Thoracic aorta (tissue), 2 donors: ENCODE measurements at places on chromosomes 2 and 18.

- H3K36me3 ChIP-seq: no peaks in the 10 kb centered on the region
- no peak overlapping the region for H3K27ac ChIP-seq
- H3K4me1 ChIP-seq: peaks cover 6% of the 10 kb centered on the region
- no peak for DNase-seq
Measured at GRCh38 chr2:187478719-187479118, 30.7 kb upstream of the CALCRL start.

GRCh38 chr2:206800506-206801417 is 35.4 kb downstream of the FASTKD2 start:
- no peak overlapping the region for H3K27ac ChIP-seq
- no peaks in the 10 kb centered on the region for H3K4me1 ChIP-seq
- H3K36me3 ChIP-seq: peaks cover 7% of the 10 kb centered on the region
- peak; percentile 19 for DNase-seq
- H3K4me3 ChIP-seq: no peak overlapping the region

DNA sequence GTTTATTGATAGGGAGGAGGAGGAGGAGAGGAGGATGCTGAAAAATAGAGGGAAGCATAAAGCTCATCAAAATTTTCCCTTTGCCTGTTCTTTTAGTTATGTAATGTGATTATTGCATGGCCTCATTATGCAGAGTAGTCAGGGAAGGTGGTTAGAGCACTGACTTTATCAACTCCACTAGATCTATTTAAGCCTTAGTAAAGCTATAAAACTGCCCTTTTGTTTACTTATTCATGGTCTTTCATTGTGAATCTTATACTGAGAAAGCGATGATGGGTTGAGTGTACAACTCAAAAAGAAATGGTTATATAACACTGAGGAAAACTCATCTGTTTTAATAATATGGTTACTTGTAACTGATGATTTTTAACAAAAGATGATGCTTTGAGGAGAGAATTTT is 81.7 kb downstream of the MAP4K4 start:
- no peak overlapping the region for H3K4me3 ChIP-seq
- H3K27ac ChIP-seq: no peak overlapping the region
- H3K4me1 ChIP-seq: peaks cover 11% of the 10 kb centered on the region
- H3K36me3 ChIP-seq: no peaks in the 10 kb centered on the region

DNA sequence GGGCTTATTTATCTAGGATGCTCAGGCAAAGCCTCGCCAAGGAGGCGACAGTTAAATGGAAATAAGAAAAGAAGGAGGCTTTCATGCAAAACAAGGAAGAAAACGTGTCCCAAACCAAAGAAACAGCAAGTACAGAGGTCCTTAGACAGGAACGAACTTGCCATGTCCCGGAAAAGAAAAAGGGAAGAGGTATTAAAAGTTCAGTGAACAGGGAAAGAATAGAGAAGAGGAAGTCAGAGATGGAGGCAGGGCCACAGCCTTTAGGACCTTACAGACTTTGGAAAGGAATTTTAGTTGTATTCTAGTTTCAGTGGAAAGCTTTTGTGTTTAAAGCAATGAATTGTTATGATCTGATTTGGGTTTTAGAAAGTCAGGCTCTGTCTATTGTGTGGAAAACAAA is 22.1 kb downstream of the IKZF2 start:
- H3K4me3 ChIP-seq: no peak overlapping the region
- no peak overlapping the region for H3K27ac ChIP-seq
- no peaks in the 10 kb centered on the region for H3K36me3 ChIP-seq
- H3K4me1 ChIP-seq: peaks cover 14% of the 10 kb centered on the region
- DNase-seq: no peak

DNA sequence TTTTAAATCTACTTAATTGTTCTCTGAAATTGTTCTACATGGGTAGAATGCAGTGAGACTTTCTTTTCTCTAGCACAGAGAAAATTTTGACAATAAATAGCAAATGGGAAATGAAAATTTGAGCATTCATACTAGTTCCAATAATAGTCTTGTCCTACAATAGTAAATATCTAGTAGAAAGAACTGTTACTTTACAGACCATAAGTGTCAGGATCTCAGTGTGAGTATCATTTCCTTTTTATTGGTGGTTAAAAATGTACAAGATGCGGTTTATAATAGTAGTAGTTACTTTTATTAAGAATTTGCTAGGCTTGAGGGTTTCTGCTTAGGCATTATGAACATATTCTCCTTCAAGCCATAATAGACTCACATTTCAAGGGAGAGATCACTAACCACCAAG is 43.2 kb downstream of the KCNE4 start:
- H3K27me3 ChIP-seq: no peaks in the 10 kb centered on the region
- no peak overlapping the region for H3K27ac ChIP-seq
- DNase-seq: no peak
- H3K36me3 ChIP-seq: no peaks in the 10 kb centered on the region

DNA sequence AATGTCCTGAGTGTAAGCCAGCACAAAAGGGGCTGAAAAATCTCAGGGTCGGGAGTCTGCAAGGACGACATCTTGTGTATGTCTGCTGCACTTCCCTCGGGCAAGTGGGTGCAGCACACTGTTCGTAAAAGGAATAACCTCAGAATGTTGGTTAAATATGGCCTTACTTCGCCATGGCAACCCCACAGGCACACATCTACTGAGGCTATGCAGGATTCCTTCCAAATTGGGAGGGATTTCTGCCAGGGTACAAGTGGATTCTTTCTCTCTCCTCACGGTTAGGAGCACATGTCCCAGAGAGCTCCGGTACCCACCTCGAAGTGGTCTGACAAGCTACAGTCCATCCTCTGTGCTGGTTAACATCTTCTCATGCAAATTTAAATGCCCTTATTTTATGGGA is 277.7 kb upstream of the PXDN start:
- no peaks in the 10 kb centered on the region for H3K4me1 ChIP-seq
- no peak for DNase-seq
- no peak overlapping the region for H3K4me3 ChIP-seq
- no peaks in the 10 kb centered on the region for H3K27me3 ChIP-seq
- no peaks in the 10 kb centered on the region for H3K36me3 ChIP-seq
- H3K27ac ChIP-seq: no peak overlapping the region

- peak overlapping the region; percentile 14 for H3K27ac ChIP-seq
- H3K4me1 ChIP-seq: peaks cover 12% of the 10 kb centered on the region
- no peak overlapping the region for H3K4me3 ChIP-seq
- H3K36me3 ChIP-seq: no peaks in the 10 kb centered on the region
- DNase-seq: no peak
Measured at GRCh38 chr2:160141419-160141818, 58.7 kb downstream of the ITGB6 start.

DNA sequence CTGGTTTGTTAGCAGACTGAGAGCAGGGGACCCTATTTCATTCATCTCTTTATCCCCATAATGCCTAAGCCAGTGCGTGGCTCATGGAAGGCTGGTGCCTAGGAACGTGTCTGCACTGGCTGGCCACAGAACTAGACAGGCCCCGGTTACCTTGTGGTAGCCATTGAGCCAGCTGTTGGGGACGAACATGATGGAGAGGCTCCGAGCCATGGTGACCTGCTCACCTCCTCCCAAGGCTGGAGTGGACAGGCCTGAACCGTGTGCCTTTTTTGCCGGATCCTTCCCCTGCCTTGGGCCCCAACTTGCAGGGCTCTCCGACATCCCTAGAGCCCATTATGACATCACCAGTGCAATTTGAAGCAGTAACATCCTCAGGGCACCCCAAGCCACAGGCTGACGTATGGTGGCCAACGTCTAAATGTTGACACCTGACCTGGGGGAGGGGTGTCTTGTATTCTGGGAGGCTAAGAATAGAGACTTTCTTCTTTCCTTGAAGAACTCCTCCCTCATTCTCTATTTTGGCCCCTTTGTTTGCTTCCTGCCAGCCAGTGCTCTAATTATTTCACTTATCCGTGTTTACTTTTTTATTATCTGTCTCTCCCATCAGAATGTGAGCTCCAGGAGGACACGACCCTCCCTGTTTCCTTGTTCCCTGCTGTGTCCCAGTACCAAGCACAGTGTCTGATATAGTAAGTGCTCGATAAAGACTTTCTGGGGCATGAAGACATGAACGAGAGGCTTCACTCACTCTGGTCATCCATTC is 12.2 kb upstream of the DNPEP start:
- H3K4me3 ChIP-seq: no peak overlapping the region
- H3K27me3 ChIP-seq: no peaks in the 10 kb centered on the region
- peaks cover 25% of the 10 kb centered on the region for H3K4me1 ChIP-seq
- no peaks in the 10 kb centered on the region for H3K36me3 ChIP-seq
- no peak for DNase-seq

DNA sequence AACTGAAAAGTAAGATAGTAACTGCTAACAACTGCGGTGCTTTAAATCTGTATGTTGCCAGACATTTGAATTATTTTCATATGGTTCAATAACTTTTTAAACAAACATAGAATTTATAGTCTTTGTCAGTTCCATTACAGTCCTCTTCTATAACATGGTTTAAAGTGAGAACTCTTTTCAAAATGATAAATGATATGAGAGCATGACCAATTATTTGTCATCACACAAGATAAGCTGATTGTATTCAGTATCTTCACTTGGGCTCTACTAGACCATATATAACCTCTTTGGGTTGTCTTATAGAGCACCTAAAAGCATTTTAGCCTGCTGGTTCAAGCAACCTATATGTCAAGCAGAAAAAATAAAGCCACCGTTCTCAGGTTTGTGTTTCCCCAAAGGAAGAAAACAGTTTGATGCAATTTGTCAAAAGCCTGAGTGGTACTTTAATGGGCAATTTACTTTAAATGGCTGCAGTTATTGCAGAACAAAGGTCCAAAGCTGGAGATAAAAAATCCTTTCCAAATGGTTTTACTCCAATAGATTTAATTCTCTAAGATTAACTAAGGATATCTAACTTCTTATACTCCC is 298.4 kb downstream of the FSIP2 start:
- H3K36me3 ChIP-seq: no peaks in the 10 kb centered on the region
- no peaks in the 10 kb centered on the region for H3K27me3 ChIP-seq
- no peak overlapping the region for H3K4me3 ChIP-seq
- no peak for DNase-seq

GRCh38 chr18:62101321-62101721 is 85.5 kb downstream of the PIGN start:
- peaks cover 25% of the 10 kb centered on the region for H3K4me1 ChIP-seq
- no peak overlapping the region for H3K4me3 ChIP-seq
- no peaks in the 10 kb centered on the region for H3K27me3 ChIP-seq
- no peak for DNase-seq

- no peaks in the 10 kb centered on the region for H3K36me3 ChIP-seq
- H3K27ac ChIP-seq: no peak overlapping the region
- H3K4me1 ChIP-seq: no peaks in the 10 kb centered on the region
- no peak for DNase-seq
Measured at GRCh38 chr2:41920812-41921211, 127.0 kb upstream of the PKDCC start.

DNA sequence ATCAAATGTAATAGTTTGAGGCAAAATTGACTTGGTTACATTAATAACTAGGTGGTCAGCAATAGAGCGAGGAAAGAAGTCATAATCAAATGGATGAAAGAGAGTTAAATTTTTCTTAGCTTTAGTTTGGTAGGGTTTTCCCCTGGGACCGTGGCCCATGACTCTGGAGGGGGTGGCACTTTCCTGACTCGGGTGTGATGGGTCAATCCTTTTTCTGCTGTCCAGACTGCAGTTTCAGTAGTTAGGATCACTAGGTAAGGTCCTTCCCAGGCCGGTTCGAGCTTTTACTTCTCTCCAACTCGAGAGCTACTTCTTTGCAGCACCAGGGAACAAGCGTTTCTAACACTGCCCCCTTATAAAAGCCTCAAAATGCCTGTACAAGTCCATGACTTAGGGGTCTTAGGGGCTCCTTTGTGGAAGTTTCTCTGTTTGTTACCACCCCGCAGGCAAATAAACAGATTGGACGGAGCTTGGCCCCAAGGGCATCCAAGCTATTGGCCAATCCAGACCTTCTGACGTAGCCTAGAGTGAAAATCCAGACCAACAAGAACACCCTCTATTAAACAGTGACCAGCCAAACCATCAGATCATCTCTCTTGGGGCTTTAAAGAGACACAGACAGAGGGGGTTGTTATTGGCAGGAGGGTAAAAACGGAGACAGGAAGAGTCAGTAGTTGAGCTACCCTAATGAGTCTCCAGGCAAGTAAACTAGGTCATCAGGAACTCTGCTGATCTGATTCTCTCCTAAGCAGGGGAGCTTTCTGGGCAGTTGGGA is 9.4 kb upstream of the CEP68 start:
- H3K27me3 ChIP-seq: no peaks in the 10 kb centered on the region
- no peaks in the 10 kb centered on the region for H3K4me1 ChIP-seq
- no peak for DNase-seq
- H3K27ac ChIP-seq: no peak overlapping the region

DNA sequence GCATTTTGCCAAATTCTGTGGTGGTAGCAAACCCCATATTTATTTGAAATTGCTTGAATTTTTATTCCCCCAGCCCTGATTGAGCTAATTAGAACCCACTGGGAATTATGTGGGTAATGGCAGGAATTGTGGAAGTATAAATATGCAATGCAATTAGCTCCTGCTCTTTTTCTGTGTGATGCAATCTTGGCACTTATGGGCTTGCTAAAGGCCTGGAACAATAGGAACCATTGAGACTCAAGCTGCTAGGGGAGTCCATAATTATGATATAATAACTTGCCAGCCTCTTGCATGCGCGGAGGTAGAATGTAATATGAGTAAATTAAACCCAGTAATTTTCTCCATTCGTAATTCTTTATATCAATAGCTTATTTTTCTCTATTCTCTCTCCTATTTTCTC is 267.6 kb upstream of the THSD7B start:
- H3K4me1 ChIP-seq: no peaks in the 10 kb centered on the region
- no peaks in the 10 kb centered on the region for H3K27me3 ChIP-seq
- no peak overlapping the region for H3K4me3 ChIP-seq
- H3K27ac ChIP-seq: no peak overlapping the region
- DNase-seq: no peak

GRCh38 chr2:47899915-47900816 is 6.1 kb downstream of the FBXO11 start:
- peaks cover 67% of the 10 kb centered on the region for H3K4me1 ChIP-seq
- H3K27ac ChIP-seq: no peak overlapping the region
- H3K36me3 ChIP-seq: no peaks in the 10 kb centered on the region

DNA sequence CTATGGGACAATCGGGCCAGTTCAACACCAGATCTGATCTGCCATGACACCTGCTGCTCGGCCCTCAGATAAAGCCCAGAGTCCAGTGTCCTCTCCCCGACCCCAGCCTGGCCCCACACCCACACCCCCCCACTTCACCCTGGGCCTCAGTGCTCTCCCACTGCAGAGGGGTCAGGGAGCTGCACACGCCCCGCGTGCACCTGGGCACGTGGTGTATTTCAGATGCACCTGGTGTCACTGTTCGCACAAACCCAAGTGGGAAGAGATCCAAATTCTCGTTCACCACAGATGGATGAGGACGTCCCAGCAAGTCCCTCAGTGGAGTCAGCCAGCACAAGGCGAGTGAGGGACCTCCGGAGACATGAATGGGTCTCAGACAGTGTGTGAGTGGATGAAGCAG is 161.3 kb downstream of the RTP5 start:
- no peak overlapping the region for H3K4me3 ChIP-seq
- no peaks in the 10 kb centered on the region for H3K4me1 ChIP-seq
- H3K27me3 ChIP-seq: no peaks in the 10 kb centered on the region
- no peak overlapping the region for H3K27ac ChIP-seq

GRCh38 chr2:37790462-37790861 is 119.0 kb upstream of the CDC42EP3 start:
- H3K27ac ChIP-seq: no peak overlapping the region
- H3K4me1 ChIP-seq: peaks cover 22% of the 10 kb centered on the region
- H3K36me3 ChIP-seq: no peaks in the 10 kb centered on the region
- H3K4me3 ChIP-seq: no peak overlapping the region
- no peaks in the 10 kb centered on the region for H3K27me3 ChIP-seq
